ENCODE measurements at places on chromosomes 1 and 21. TPM values are rescaled to one million over a fixed set of nuclear protein-coding genes. Genes with fewer than 3 reads are reported as not detected.

DNA sequence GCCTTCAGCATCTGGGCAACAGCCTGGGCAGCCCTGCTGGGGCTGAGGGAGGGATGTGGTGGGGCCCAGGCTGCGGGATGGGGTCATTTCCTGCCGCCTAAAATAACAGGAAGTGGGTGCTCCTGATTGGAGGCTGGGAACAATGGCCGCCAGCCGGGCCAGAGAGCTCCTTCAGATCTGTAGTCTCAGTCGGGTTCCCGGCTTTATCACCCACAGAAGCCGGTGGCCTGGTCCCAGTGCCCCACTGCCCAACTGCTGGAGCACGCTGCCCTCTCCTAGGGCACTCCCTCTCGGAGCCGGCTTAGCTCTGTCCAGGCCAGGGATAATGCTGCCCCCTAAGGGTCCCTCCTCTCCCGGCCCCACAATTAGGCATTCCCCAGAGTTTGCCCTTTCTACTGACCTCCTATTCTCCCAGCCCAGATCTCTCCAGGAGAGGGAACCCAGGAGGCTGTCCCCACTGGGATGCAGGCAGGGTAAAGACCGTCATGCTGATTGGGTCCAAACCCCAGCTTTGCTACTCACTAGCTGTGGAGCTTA, 5.1 kb downstream of the MAP7D1 start:
- peaks cover 25% of the 10 kb centered on the region for H3K4me1 ChIP-seq
- peak; percentile 70 for DNase-seq
- H3K4me3 ChIP-seq: peak overlapping the region; percentile 32
- no peaks in the 10 kb centered on the region for H3K27me3 ChIP-seq
- H3K36me3 ChIP-seq: no peaks in the 10 kb centered on the region

- no peak for DNase-seq
- no peak overlapping the region for H3K27ac ChIP-seq
- H3K36me3 ChIP-seq: no peaks in the 10 kb centered on the region
- no peaks in the 10 kb centered on the region for H3K4me1 ChIP-seq
- no peak overlapping the region for H3K4me3 ChIP-seq
- H3K27me3 ChIP-seq: no peaks in the 10 kb centered on the region
These were observed 17.3 kb upstream of the IRF2BP2 start for GRCh38 chr1:234627009-234627950.

GRCh38 chr1:67685067-67685557, at the start of gene GADD45A:
Gene GADD45A (plus strand): TSS chr1:67685201. CDS start chr1:67685495, 294 bp downstream.
- H3K4me3 ChIP-seq: peak within 1 kb of the TSS; percentile 90
- H3K4me1 ChIP-seq: peaks cover 8% of the 10 kb centered on the region
- H3K36me3 ChIP-seq: no peaks in the 10 kb centered on the region
- no peaks in the 10 kb centered on the region for H3K27me3 ChIP-seq

DNA sequence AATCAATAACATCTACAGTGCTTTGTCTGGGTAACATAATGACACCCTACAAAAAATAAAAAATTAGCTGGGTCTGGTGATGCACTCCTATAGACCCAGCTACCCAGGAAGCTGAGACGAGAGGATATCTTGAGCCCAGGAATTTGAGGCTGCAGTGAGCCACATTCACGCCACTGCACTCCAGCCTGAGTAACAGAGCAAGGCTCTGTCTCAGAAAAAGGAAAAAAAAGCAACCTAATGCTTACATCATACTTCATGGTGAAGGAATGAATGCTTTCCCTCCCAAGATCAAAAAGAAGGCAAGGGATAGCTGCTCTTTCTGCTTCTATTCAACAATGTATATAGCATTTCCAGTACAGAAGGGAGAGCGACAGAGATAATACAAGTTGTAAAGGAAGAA, 24.2 kb upstream of the CTTNBP2NL start:
- H3K36me3 ChIP-seq: no peaks in the 10 kb centered on the region
- DNase-seq: no peak
- no peak overlapping the region for H3K4me3 ChIP-seq
- no peak overlapping the region for H3K27ac ChIP-seq
- no peaks in the 10 kb centered on the region for H3K4me1 ChIP-seq

- no peaks in the 10 kb centered on the region for H3K36me3 ChIP-seq
- H3K4me1 ChIP-seq: no peaks in the 10 kb centered on the region
- no peaks in the 10 kb centered on the region for H3K27me3 ChIP-seq
- H3K4me3 ChIP-seq: no peak overlapping the region
- DNase-seq: no peak
- H3K27ac ChIP-seq: no peak overlapping the region
These were observed 13.2 kb downstream of the S100A7A start for GRCh38 chr1:153429266-153430165.

DNA sequence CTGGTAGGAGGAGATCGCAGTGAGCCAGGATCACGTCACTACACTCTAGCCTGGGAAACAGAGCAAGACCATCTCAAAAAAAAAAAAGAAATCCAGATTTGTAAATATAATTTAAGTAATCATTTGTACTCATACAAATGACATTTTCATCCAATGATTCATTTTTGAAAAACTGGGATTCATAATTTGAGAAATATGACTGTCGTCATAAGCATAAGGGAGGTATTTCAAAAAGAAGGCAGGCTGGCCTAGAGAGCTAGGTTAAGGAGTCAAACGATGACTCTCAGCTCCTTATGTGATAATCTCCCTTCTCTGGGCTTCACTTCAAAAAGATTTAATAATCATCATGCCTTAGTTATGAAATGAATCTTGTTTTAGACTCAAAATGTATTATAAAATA, 2.3 kb downstream of the GART start:
- no peak overlapping the region for H3K27ac ChIP-seq
- H3K36me3 ChIP-seq: no peaks in the 10 kb centered on the region
- H3K4me3 ChIP-seq: no peak overlapping the region
- no peaks in the 10 kb centered on the region for H3K27me3 ChIP-seq

GRCh38 chr1:119353836-119354235, 14.7 kb upstream of the HAO2 start:
- H3K27ac ChIP-seq: no peak overlapping the region
- no peak overlapping the region for H3K4me3 ChIP-seq
- no peaks in the 10 kb centered on the region for H3K4me1 ChIP-seq
- no peaks in the 10 kb centered on the region for H3K36me3 ChIP-seq

GRCh38 chr1:47838562-47839432, 158.4 kb downstream of the TRABD2B start:
- H3K4me1 ChIP-seq: no peaks in the 10 kb centered on the region
- H3K27ac ChIP-seq: no peak overlapping the region
- no peaks in the 10 kb centered on the region for H3K36me3 ChIP-seq
- no peak overlapping the region for H3K4me3 ChIP-seq

DNA sequence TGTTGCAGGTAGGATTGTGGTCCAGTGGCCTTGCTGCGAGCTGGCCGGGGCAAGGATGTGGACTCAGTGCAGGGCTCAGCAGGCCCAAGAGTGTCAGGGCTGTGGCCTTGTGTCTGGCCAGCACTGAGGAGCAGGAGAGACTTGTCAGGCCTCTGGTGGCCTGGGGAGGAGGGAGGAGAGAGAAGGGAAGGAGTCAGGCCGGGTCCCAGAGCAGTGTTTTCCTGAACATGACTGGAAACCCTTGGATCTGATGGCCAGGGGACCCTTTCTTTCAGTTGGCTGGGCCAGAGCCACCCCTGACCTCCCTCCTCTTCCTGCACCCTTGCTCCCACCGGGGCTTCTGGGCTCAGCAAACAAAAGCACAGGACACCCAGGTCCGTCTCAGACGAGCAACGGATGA, 5.1 kb downstream of the IBA57 start:
- H3K4me1 ChIP-seq: peaks cover 7% of the 10 kb centered on the region
- H3K36me3 ChIP-seq: no peaks in the 10 kb centered on the region
- no peak overlapping the region for H3K4me3 ChIP-seq
- no peak for DNase-seq
- H3K27ac ChIP-seq: no peak overlapping the region

- H3K27me3 ChIP-seq: no peaks in the 10 kb centered on the region
- H3K4me1 ChIP-seq: peaks cover 2% of the 10 kb centered on the region
- DNase-seq: no peak
- H3K36me3 ChIP-seq: no peaks in the 10 kb centered on the region
- H3K27ac ChIP-seq: no peak overlapping the region
- no peak overlapping the region for H3K4me3 ChIP-seq
These were observed 4.4 kb upstream of the SCAMP3 start for GRCh38 chr1:155266553-155266952.

- H3K4me3 ChIP-seq: no peak overlapping the region
- H3K27me3 ChIP-seq: no peaks in the 10 kb centered on the region
- H3K4me1 ChIP-seq: no peaks in the 10 kb centered on the region
- no peak overlapping the region for H3K27ac ChIP-seq
- H3K36me3 ChIP-seq: no peaks in the 10 kb centered on the region
- no peak for DNase-seq
These were observed 5.7 kb downstream of the ALG14 start for GRCh38 chr1:95067062-95067461.

DNA sequence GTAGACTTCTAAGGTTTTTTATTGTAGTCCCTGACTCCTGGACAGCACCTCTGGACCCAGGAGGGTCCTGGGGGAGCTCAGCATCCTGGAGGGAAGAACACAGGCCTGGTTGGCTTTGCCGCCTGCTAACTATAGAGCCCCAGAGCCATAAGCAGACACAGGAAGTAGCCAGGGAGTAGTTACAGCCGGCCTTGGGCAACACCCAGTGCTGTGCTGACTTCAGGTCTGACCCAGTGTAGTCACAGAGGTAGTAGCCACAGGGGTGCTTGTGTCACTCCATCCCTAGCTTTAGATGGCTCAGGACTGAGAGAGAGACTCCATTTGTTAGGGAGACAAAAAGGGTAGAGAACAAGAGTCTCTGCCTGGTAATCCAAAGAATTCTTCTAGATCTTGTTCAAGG, 21.9 kb downstream of the MCOLN2 start:
- no peaks in the 10 kb centered on the region for H3K4me1 ChIP-seq
- no peak for DNase-seq
- no peaks in the 10 kb centered on the region for H3K27me3 ChIP-seq
- H3K4me3 ChIP-seq: no peak overlapping the region
- H3K36me3 ChIP-seq: no peaks in the 10 kb centered on the region

DNA sequence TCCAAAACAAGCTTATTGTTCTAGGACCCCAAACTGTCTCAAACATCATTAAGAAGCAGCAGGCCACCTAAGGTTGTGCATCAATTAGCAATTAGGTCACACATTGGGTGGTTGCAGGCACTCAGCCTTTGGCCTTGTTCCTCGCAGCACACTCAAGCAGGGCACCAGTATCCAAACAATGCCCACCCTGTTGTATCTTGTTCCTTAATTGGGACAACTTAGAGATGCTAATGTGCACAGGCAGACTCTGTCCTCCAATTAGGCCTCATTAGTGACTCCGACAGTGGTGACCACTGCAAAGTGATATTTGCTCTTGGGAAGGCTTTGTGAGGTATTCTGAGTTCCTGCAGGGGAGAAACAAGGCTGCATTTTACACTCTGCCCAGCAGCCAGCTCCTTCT, 515.1 kb upstream of the PTBP2 start:
- no peak for DNase-seq
- no peaks in the 10 kb centered on the region for H3K27me3 ChIP-seq
- H3K36me3 ChIP-seq: no peaks in the 10 kb centered on the region
- H3K27ac ChIP-seq: no peak overlapping the region

DNA sequence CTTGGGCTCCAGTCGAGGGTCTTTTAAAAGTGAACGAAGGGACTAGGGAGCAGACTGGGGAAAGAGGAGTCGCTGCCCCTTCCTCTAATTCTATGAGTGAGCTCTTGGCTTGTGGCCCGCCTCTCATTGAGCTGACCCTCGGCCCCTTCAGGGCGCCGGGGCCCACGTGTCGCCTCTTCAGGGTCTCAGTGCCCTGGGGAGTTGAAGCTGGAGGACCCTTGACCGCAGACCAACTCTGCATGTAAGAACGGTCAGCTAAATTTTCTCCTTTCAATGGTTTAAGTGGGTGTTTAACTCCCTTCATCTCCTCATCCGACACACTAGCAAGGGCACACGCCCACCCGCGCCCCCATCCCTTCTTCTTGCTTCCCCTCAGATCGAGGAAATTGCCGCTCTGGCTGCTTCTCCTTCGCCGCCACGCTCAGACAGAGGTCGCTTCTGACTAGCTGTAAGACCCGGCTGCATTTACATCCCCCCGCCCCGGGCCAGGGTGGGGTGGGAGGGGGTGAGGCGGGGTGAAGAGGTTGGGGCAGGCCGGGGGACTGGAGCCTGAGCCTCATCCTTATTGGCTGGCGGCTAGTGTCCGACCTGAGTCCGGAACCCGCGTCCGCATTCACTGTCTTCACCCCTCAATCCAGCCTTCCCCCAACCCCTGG, 10.9 kb downstream of the NR5A2 start:
- H3K36me3 ChIP-seq: no peaks in the 10 kb centered on the region
- DNase-seq: no peak

DNA sequence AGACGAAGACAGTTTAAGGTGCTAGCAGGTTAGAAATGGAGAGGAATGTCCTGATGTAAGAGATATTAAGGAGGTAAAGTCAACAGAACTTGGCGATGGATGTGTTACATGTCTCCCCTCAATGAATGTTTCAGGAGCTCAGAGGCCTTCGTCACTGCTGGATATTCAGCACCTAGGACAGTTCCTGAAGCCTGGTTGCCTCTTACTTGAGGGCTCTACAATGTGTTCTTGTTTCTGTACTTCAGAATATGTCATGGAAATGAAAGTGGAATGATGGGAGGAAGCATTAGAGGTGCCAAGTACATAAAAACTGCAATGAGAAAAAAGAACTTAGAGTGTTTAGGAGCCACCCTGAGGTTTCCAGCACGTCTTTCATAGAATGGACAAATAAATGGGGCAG, 17.7 kb downstream of the TNR start:
- H3K4me3 ChIP-seq: no peak overlapping the region
- DNase-seq: no peak
- H3K27me3 ChIP-seq: no peaks in the 10 kb centered on the region
- H3K4me1 ChIP-seq: no peaks in the 10 kb centered on the region

Gene CBR1
- total RNA-seq: 51.9 TPM

Gene AKNAD1
- total RNA-seq: not detected

Gene FRRS1
- 8.9 TPM for total RNA-seq

Gene CFHR3
- total RNA-seq: 0.36 TPM

Gene FAM72C
- not detected for total RNA-seq

Gene PLPPR5
- not detected for total RNA-seq

All from ovary (tissue), 10 donors.